ENCODE measurements at places on chromosomes 4 and X. TPM values are rescaled to one million over a fixed set of nuclear protein-coding genes. Genes with fewer than 3 reads are reported as not detected.

Gene ADGRG2
- total RNA-seq = not detected

Gene SLC9B1
- total RNA-seq = 2.4 TPM

Gene CD40LG
- total RNA-seq = 153 TPM

Gene SAT1
- 209 TPM for total RNA-seq

Gene CTSO
- total RNA-seq = 2.6 TPM

Gene IL15
- 2.2 TPM for total RNA-seq

Gene MAGEB1
- total RNA-seq = not detected

Gene F8A3
- total RNA-seq = 0.24 TPM

Gene CXCL3
- total RNA-seq = not detected

Gene FBXL5
- 26.5 TPM for total RNA-seq

DNA sequence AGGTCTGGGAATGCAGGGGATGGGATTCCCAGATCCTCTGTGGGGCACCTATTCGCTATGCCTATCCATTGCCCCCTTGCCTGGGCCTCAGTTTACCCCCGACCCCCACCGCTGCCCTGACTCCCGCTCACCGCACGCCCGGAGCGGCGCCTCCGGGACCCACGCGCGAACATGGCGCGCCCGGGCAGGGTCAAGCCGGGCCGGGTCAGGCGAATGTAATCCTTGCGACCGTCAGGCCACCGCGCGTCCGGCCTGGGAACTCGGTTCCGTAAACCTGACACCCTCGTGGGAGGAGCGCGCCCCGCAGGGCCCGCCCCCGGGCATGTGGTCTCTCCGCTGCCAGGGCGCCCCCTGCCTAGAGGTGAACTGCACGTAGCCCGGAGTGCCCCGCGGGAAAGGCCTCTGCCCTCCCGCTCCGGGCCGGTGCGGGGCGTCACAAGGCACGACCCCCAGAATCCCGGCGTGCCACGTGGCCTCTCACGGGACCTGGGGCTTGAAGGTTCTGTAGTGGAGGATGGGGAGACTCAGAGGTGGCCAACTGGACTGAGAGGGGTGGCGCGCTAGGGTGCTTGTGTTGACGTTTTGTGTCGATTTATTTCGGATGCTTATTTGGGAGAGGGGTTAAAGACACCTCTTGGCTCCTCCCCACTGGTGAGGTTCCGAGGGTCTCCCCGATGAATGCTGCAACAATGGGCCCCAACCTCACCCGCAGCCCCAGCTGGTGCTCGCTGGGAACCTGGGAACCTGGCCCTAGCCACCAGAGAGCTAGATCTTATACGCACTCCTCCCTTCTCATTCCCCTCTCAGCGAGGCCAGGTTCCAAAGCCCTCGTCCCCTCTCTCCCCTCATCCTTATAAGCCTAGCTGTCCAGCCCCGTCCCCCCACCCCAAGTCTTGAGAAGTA, at the start of gene PRICKLE3:
Gene PRICKLE3 (minus strand): TSS at position 249 of the 903 bp plus-strand sequence. CDS start 76 bp downstream, at position 173.
- DNase-seq = peak; percentile 84

DNA sequence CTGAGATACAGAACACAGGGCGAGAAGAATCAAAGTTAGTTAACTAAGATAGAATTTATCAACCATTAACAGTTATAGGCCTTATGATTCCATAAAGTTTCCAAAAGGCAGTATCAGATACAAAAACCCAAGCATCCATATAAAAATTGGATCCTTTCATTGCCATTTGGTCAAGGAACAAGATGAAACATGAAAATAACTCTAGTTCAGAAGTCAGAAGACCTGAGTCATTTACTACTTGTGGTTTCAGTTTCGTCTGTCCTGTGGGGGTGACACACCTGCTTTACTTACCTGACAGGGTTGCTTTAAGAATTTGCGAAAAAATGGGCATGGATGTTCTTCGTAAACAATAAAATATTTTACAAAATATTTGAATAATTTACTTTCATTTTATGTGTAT, 130.8 kb downstream of the ANAPC10 start:
- no peak for DNase-seq

DNA sequence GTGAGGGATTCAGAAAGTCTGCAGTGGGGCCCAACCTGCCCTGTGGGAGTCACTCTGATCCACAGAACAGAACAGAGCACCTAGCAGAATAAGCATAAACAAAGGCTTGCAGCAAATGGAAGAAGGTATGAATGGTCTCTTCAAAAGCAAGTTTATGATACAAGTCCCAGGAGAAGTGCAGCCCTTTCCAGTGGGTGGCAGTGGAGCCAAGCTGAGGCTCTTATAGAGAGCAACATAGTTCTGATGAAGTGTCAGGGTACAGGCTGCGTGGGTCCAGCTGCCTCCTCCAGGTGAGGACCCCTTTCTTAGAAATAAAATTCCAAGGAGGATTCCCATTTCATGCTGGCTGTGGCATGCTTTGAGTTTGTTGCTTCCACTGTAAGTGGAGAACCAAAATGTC, 88.8 kb upstream of the PAK3 start:
- no peak for DNase-seq

GRCh38 chr4:38366456-38366855, 297.5 kb upstream of the KLF3 start:
- DNase-seq = no peak

- DNase-seq = no peak
These were observed 135.2 kb upstream of the EDNRA start for GRCh38 chr4:147345662-147346061.

DNA sequence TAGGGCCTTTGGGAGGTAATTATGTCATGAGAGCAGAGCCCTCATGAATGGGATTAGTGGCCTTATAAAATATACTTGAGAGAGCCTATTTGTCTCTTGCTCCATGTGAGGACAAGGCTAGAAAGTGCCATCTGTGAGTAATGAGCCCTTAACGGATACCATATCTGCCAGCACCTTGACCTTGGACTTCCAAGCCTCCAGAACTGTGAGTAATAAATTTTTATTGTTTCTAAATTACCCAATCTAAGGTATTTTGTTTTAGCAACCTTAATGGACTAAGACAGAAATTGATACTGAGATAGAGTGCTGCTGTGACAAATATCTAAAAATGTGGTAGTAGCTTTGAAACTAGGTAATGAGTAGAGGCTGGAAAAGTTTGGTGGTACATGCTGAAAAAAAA, 285.0 kb upstream of the DIPK2B start:
- DNase-seq = no peak

DNA sequence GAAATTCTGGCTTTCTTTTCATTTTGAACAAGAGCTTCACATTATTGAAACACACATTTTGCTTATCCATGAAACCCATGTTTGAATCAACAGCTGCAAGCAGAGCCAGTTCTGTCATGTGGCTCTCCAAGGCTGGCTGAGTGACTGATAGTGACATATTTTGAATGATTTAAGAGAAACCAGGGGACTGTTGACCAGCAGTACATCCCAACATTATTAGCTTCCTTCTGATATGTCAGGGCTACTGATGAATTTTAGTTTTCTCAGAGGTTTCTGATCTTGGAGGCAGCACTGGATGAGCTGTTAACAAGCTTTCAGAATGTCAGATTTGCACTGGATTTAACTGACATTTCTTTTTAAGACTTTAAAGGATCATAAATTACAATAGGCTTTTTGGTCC, 74.6 kb upstream of the GRXCR1 start:
- DNase-seq = no peak

- DNase-seq = peak; percentile 29
These were observed 41.7 kb upstream of the CDKN2AIP start for GRCh38 chr4:183402771-183403170.

- no peak for DNase-seq
These were observed 71.8 kb downstream of the SUPT20HL2 start for GRCh38 chrX:24241822-24242648.

GRCh38 chrX:13101441-13102139, 57.2 kb upstream of the FAM9C start:
- peak; percentile 67 for DNase-seq

GRCh38 chrX:18449236-18449635, 23.8 kb downstream of the CDKL5 start:
- no peak for DNase-seq

- DNase-seq = no peak
These were observed 81.8 kb downstream of the MID1IP1 start for GRCh38 chrX:38882894-38883626.

DNA sequence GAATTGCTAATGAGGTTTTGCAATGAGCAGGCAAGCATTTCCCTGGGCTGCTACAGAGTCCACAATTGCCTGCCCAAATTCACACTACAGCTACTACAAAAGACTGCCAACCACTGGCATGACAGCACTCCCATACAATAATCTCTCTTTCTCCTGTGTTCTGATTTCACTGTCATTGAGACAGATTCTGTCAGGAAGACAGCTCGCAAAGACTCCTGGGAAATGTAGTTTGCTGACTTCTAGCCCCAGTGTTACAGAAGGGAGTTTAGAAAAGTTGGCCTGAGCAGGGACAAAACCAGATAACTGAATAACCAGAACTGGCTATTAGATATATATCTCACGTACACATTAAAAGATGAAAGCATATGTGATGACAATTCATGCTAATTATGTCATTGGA, 1231.3 kb upstream of the PRKX start:
- no peak for DNase-seq

DNA sequence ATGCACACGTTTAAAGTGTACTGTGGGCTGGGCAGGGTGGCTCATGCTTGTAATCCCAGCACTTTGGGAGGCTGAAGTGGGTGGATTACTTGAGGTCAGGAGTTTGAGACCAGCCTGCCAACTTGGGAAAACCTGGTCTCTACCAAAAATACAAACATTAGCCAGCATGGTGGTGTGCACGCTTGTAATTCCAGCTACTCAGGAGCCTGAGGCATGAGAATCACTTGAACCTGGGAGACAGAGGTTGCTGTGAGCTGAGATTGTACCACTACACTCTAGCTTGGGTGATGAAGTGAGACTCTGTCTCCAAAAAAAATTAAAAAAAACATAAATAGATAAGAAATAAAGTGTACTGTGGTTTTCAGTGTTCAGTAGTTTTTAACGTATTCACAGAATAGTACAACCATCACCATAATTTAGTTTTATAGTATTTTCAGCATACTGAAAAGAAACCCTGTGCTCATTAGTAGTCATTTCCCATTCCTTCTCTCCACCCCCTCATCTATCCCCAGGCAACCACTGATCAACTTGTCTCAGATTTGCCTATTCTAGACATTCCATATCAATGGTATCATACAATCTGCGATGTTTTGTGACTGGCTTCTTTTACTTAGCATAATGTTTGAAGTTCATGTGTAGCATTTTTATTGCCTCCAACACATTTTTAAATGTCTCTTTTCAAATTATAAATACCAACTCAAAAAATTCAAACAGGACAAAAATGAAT, 19.1 kb downstream of the SLAIN2 start:
- DNase-seq = no peak

- no peak for DNase-seq
These were observed 290.2 kb downstream of the FBXW7 start for GRCh38 chr4:152245680-152246079.

DNA sequence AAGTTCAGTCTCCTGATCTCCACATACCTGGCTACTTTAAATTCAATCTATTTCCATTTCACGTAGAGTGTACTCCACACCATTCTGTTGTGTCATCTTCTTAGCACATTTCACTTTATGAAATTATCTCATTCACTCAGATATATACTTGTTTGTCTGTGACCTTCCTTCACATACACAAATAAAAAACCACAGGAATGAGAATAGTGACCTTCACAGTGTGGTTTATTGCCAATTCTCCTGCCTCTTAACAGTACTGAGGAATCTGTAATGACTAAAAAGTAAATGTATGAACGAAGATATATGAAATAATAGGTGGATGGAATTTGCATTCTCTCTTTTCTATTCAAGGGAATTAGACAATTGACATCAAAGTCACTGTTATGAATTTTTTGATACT, 183.9 kb upstream of the PCDH7 start:
- DNase-seq = no peak

DNA sequence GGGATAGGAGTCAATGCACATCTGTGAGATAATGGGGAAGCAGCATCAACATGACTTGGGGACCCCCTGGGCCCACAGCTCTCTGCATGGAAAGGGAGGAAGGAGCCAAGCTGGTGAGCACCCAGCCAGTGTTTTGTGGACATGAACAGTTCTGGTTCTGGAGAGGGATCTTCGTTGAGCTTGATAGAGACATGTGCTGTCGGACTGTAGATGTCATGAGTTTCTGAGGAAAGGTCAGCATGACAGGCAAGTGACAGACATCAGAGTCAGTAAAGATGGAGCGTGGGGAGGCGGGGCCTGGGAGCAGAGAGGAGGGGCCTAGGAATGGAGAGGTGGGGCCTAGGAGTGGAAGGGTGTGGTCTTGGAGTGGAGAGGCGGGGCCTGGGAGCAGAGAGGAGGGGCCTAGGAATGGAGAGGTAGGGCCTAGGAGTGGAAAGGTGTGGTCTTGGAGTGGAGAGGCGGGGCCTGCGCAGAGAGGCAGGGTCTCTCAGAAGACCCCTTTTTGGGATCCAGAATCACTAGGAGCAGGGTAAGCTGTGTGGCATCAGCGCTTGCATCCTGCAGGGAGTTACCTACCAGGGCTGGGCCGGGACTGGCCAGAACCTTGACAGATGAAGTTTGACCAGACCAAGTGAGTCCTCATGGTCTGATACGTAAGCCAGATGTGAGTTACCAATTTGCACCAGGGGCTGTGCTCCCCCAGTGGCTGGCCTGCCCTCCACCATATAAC, 33.7 kb downstream of the PIGG start:
- no peak for DNase-seq

DNA sequence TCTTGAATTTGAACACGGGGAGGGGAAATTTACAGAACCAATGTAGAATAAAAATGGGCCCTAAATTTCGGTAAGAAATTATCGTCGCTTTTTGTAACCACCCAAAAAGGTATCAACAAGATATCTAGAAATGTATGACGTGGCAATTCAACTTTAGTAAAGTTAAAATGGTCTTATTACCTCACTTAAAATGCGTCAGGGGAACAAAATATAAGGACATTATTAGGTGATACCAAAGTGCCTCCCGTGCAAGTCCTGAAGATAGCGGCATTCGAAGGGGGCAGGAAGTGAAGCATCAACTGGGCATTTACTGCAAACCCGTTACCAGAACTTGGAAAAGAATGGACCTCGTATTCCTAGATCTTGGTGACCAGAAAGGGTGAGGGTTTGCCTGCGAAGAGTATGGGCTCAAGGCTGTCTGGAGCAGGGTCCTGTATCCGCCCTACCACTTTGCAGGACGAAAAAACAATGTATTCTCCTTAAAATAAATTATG, 980 bp downstream of the AP1S2 start:
- DNase-seq = peak; percentile 8

DNA sequence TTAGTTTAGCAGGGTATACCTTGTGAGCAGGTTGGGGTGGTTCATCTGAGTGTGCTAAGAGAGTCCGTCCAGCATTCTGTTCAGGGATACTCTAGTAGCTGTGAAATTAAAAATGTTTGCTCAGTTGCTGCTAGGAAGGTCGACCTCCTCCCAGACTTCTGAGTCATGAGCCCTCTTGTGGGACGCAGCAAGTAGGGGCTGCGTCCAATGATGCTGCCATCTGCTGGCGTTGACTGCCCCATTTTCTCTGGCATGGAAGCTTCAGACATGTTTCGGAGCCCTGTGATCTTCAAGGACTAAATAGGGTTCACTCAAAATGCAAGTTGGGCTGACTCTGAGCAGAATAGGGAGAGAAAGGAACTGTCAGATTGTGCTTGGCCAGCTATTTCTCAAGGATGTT, 201.0 kb upstream of the ARSJ start:
- DNase-seq = peak; percentile 46

GRCh38 chrX:130339408-130340222, at the start of gene SLC25A14:
Gene SLC25A14 (plus strand): TSS chrX:130339919. CDS start chrX:130340279, 360 bp downstream.
- peak; percentile 82 for DNase-seq

GRCh38 chr4:41969671-41970070, 11.9 kb upstream of the DCAF4L1 start:
- DNase-seq = no peak

Measured in activated CD4-positive, alpha-beta memory T cell treated with anti-CD3 and anti-CD28 coated beads for 36 hours (primary cell).